ENCODE measurements at places on chromosomes 1 and 21.

- no peak for DNase-seq
Observed at GRCh38 chr1:24180676-24181075, 6.4 kb downstream of the IFNLR1 start.

- DNase-seq, result no peak
Observed at GRCh38 chr1:1067860-1068516, 6.1 kb downstream of the RNF223 start.

GRCh38 chr1:11893907-11894251 lies 32.3 kb downstream of the KIAA2013 start:
- peak; percentile 54 for DNase-seq

- no peak for DNase-seq
Observed at GRCh38 chr21:16838331-16838730, 674.5 kb upstream of the CXADR start.

DNA sequence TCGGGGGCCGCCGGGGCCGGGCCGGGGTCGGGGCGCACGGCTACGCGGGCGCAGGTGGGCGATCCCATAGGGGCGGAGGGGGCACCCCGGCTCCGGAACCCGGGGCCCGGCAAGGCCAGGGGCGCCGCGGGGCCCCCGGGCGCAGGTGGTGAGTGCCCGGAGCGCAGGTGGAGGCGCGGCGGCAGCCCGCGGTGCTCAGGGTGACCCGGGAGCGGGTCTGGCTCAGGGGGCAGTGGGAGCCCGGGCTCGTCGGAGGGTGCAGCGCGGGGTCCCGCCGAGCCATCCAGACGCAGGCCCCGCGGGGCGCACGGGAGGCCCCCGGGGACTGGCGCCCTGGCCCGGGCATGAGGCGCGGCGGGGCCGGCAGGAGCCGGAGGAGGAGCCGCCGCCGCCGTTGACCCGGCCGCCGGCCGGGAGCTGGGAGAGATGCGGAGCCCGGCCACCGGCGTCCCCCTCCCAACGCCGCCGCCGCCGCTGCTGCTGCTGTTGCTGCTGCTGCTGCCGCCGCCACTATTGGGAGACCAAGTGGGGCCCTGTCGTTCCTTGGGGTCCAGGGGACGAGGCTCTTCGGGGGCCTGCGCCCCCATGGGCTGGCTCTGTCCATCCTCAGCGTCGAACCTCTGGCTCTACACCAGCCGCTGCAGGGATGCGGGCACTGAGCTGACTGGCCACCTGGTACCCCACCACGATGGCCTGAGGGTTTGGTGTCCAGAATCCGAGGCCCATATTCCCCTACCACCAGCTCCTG lies 489 bp downstream of the CELSR2 start:
- peak; percentile 60 for DNase-seq

GRCh38 chr21:26227130-26227529 lies 56.6 kb upstream of the APP start:
- DNase-seq, result no peak

DNA sequence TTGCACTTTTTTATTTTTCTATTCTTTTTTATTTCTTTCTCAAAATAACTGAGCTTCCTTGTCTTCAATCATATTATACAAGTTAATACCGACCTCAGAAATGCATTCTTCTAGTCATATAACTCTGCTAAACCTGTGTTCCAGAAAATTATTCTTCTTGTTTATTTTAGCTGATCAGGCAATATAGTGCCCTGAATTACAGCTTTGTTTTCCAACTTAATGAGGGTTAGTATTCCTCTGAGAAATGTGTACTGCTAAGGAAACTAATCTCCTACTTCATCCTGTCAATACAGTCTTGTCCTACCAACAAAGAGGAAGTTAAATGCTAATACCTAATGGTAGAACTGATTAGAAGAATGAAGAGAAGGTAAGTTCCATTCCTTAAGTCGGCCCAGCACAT lies 13.0 kb downstream of the BRINP3 start:
- no peak for DNase-seq

GRCh38 chr1:34915521-34915920 lies 13.9 kb downstream of the DLGAP3 start:
- no peak for DNase-seq

GRCh38 chr1:182368358-182368757 lies 23.2 kb downstream of the GLUL start:
- no peak for DNase-seq

- no peak for DNase-seq
Observed at GRCh38 chr1:154859786-154860155, 10.3 kb downstream of the KCNN3 start.

DNA sequence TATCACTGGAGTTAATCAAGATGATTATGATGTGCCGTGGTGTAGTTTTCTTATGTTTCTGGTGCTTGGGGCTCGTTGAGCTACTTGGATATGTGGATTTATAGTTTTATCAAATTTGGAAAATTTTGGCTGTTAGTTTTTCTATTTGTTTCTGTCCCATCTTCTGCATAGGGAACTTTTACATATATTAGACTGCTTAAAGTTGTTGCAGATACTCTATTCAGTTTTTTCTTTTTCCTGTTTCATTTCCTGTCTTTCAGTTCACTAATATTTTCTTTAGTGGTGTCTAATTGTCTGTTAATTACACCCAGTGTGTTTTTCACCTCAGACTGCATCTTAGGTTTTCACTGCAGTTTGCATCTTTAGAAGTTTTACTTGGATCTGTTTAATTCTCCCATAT lies 247.7 kb downstream of the CAMTA1 start:
- no peak for DNase-seq

DNA sequence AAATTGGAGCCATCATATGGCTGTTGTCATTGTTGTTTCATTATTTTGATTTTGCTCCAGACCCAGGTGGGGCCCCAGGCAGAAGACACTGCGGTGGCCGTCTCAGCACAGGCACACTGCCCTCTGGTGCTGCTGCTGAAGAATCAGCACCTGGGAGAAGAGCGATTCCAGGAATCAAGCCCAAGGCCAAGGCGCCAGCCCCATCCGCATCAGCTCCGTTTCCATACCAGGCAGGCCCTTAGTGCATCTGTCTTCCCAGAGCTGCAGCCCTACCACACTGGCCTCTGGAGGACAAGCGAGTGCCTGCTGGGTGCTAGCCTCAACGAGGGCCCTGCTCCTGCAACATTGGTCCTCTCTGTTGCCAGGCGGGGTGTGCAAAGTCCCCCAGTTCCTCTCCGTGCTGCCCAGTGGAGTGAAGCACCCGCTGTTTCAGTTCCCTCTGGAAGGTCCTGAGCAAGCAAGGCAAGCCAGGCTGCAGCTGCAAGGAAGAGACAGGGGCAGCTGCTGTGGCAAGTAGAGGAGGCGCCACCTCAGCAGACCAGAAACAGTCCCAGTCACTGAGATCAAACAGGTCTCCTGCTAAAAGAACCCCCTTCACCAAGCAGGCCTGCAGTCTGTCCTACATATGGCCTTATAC lies 5.2 kb downstream of the GRIK3 start:
- DNase-seq, result no peak

GRCh38 chr1:6497867-6498575 lies 6.6 kb upstream of the PLEKHG5 start:
- no peak for DNase-seq

- no peak for DNase-seq
Observed at GRCh38 chr1:67135354-67135753, 584 bp upstream of the C1orf141 start.

- no peak for DNase-seq
Observed at GRCh38 chr1:206102292-206102936, 14.8 kb downstream of the AVPR1B start.

DNA sequence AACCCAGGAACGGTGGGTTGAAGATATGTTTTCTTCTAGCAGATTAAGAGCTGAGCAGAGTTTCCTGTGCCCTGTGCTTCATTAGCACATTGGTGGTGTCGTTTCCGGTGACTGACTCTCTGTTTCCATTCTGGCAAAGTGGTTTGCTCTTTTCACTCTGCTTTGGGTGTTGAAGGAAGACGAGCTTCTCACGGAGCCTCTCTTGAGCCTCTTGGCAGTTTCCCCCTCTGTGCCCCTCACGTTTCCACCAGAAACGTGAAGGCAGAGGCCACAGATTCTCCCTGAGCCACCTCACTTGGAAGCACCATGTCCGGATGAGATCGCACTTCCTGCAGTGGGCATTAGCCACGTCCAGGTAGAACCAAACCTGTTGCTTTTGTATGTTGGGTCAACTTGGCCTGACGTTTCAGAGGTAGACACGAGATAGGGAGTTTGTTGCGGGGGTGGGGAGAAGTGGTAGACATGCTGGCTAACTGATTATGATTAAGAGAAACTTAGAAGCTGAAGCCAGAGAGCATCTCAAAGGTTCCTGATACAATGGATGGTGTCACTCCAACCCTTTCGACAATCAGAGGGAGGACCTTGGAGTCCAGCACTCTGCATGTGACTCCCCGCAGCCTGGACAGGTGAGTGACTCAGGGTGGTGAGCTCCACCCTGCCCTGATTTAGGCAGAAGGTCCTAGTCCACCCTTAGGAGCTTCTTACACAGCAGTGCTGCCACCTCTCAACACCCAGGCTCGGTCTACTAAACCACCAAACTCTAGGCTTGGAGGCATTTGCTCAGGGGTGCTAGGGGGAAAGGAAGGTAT lies at the start of gene LAX1:
Gene LAX1 (plus strand): TSS at position 155 of the 809 bp plus-strand sequence. CDS start 383 bp downstream, at position 538.
- DNase-seq, result no peak

GRCh38 chr1:69519006-69519405 lies 48.7 kb upstream of the LRRC7 start:
- no peak for DNase-seq

DNA sequence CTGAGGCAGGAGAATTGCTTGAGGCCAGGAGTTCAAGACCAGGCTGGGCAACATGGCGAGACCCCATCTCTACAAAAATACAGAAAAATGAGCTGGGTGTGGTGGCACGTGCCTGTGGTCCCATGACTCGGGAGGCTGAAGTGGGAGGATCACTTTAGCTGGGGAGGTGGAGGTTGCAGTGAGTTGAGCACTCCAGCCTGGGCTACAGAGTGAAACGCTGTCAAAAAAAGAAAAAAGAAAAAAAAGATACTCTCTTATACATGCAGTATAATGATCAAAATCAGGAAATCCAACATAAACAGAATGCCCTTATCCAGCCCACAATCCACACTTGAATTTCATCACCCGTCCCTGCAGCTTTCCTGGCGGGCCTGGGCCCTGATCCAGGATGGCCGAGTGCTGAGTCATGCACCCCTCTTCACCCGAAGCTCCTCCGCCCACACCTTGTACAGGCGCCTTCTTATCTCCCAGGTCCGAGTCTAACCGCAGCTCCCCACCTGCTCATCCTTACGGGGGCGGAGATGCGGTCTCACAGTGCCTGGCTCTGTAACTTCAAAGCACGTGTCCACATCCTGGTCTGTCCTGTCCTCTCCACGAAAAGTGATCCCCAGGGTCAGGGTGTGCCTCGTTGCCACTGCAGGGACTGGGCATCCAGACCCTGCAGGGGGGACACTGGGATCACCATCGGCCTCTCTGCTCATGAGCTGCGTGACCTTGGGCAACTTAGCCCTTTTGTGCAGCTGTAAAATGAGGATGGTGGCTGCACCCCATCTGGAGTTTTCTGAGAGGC lies 120.2 kb upstream of the SLC45A1 start:
- no peak for DNase-seq

DNA sequence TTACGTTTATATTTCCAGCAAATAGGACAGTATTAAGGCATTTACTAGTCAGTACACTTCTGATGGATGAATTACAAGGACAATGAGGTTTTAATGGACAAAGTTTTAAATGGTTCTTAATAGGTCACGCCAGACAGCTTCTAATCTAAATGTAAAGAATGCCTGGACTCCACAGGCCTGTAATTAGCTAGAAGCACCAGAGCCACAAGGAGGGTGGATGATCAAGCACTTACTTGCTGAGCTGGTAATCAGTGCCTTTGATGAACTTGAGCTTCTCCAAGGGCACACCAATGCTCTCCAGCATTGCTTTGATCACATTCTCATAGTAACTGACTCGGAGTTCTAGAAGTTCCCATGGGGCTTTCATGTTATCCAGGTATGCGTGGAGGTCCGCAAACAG lies 6.8 kb downstream of the YARS1 start:
- DNase-seq, result no peak

GRCh38 chr1:189567890-189568289 lies 909.8 kb downstream of the BRINP3 start:
- DNase-seq, result no peak

GRCh38 chr1:13749543-13750341 lies 49.8 kb downstream of the PRDM2 start:
- no peak for DNase-seq

GRCh38 chr1:41238311-41238988 lies 3.7 kb downstream of the SCMH1 start:
- no peak for DNase-seq

DNA sequence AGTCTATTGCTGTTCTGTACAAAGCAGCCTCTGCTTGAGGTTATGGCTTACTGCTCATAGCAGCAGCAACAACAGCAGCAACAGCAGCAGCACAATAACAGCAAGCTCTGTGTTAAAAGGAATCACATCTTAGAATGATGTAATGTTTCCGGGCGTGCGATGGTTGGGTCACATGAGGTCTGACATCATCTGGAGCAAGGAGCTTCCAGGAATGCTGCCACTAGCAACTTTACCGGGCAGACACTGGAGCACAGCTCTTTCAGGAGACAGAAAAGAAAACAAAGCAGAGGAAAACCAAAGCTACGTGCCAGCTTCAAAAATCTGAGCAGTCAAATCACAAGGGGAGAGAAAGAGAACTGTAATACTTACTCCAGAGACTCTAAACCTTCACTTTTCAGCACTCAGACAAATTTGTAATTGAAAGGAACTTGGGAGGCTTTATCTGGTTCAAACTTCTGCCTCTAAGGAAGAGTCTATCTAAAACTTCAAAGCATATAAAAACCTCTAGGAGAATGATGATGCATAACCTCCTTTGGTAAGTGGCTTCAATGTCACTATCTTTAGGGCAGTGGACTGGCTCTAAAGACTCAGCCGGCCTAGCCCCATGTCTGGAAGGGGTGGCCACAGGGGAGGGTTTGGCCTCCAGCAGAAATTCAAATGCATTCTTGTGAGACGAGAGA lies 28.3 kb upstream of the RAB3GAP2 start:
- DNase-seq, result no peak
